ENCODE measurements at places on chromosomes 7 and 10. TPM values are rescaled to one million over a fixed set of nuclear protein-coding genes. Genes with fewer than 3 reads are reported as not detected.

ECHS1 gene
- total RNA-seq, result 194 TPM

NPC1L1 gene
- 0.67 TPM for total RNA-seq

DNA sequence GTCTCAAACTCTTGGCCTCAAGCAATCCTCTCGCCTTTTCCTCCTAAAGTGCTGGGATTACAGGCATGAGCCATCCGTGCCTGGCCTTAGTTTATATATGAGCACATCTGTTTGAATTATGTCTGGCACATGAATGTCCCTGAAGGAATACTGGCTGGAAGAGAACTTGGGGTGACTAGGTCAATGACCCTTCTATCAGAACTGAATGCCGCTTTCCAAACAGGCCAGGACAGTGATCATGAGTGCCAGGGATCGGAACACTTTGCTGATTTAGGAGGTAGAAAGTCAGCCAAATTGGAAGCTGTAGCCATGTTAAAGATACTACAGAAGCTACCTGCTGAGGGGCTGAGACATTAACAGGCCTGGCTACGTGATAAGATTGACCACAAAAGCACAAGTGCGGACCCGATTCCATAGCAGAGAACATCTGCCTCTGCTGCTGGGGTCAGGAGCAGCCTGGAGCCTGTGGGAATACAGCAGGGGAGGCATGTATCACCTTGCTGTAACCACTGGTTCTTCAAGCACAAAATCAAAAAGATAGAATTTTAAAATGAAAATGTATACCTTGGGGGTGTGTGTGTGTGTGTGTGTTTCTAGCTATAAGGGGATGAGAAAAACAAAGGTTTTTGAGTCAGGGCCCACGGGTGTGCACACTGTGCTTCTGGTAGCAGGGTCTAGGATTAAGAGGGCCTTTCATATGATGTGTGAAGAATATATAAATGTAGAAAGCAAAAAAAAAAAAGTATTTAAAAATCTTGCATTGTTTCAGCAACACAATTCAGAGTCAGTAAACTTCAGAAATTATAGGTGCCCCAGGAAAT, 293.7 kb downstream of the BBS9 start:
- no peak for DNase-seq

GRCh38 chr10:16606421-16606820, 84.7 kb upstream of the C1QL3 start:
- DNase-seq, result no peak

DNA sequence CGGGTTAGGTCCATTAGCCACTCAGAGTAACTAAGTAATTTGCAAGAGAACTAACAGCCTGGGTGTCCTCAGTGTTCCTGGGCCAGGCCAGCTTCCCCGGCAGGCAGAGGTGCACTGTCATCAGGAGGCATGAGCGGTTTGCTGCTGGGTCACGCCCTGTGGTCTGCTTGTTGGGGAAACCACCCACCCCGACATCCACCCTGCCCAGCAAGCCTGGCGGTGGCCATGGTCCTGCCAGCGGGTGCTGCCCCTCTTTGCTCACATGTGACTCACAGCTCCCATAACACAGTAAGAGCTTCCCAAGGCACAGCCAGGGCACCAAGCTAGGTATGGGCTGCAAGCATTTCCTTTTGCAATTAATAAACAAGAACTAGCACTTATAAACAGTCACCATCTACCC, 75.9 kb downstream of the RGS10 start:
- no peak for DNase-seq

- no peak for DNase-seq
Measured at GRCh38 chr7:111009526-111010040, 81.3 kb upstream of the LRRN3 start.

DNA sequence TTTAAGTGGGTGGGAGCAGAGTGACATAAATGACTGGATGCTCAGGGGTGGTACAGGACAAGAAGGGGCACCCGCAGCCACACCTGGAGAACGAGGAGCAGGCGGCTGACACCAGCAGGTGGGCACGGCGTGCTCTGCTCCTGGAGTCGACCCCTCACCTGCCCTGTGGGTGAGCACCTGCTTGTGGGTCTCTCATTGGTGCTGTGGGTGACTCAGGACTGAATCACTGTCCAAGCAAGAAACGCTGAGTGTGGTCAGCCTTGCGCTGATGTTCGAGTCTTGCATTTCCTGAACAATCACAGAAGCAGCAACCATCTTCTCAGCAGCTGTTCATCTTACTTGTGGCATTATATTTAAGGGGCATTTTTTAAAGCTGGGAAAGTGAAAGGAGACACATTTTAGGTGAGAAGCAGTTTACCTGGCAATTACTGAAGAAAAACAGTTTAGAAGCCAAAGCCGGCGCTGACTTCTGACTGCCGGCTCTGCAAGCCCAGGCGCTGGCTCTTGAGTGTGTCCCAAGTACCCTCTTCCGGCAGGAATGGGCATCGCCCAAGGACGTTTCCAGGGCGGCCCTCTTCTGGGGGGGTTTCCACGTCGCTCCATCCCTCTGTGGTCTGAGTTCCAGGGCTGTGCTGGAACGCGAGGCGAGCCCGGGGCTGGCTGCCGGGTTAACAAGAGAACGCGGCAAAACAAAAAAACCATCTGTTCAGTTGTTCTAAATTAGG, 145.2 kb upstream of the PFKP start:
- no peak for DNase-seq

GRCh38 chr7:158827411-158828132, 1.7 kb downstream of the ESYT2 start:
- DNase-seq, result no peak

DNA sequence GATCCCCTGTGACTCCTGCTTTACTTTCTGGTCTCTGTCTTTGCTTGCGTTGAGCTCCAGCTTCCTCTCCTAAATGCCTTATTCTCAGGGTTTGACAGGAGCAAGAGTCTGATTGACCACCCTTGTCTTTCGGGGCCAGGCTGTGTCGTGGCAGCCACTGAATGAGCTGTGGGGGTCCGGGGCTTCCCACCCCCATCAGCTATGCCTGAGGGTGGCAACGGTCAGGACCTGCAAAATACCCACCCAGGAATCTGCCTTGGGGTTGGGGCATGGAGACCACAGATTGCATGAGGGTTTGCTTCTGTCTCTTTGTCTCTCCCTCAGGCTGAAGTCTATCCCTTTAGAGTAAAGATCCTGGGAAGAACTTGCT, 20.6 kb downstream of the SMKR1 start:
- no peak for DNase-seq

DNA sequence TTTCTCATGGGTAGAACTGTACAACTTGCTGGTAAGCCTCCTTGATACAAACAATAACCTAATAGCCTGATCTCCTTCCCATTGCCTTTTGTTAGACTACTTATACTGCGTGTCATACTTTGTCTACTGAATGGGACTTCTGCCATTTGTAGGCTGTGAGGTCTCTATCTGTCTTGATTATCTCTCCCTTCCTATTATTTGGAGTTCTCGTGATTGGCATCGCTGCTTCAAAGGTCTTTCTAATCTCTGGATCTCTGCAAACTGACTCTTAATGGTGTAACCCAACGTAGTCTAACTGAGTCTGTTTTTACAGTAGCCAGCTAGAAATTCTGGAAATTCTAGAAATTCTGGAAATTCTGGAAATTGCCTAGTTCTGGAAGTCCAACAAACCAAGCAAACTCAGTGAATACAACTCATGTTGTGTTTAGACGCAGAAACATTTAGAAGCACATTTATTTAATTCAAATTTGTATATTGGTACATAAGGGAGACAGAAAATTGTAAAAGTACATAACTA, 29.8 kb downstream of the PHYHIPL start:
- DNase-seq, result no peak

DNA sequence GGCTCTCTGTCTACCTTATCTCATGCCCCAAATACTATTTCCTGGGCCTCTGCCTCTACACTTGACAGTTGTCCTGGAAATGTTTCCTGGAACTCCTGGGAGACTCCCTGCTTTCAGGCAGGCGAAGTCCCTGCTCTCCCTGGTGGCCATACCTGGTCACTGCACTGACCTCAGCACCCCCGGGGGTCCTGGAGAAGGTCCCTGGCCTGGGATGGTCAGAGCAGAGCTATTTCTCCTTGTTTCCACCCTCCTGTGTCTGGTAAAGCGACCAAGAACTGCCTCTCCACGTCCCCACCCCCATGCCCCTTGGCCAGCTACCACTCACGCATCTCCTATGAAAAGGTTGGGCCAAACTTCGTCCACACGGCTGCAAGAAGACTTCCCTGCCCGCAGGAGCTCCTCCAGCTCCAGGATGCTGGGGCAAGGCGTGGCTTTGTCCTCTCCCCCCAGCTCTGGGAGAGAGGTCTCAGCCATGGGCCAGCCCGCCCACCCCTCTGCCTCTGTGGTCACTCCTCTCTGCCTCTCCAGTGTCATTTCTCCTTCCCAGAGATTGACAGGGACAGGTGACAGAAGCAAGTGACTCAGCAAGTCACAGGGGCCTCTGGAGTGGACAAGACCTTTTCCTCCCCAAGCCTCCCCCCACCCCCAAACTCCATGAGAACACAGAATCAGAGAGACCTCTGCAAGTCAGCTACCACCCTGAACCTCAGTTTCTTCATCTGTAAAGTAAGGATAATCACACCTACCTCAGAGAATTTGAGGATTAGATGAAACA, 2.6 kb upstream of the SAMD8 start:
- peak; percentile 48 for DNase-seq

DNA sequence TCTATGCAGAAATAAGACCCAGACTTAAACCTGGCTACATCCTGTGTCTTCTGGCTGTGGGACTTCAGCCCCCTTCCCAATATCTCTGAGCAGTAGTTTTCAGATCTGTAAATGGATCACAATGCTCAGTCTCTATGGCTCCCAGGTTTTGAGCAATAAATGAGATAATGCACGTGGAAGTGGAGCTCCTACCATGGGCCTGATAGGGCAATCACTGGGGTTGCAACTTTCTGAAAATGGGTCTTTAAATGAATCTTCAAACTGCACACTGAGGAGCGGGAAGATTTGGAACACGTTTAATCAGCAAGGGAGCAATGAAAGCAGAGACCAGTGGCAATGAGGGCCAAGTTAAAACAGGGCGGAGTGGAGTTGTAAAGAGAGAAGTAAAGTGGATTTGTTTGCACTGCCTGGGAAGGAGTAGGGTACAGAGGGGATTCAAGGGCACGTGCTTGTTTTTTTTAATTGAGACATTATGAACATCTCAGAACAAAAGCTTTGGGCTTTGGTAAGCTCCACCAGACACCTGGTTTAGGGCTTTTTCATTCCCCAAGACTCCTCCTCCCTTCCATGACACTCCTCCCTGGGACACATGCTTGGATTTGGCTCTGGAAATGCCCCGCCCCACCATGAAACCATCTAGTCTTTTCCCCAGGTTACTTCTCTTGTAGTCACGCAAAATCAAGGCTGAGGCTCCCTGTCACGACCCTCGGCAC, 42.7 kb downstream of the PAPSS2 start:
- no peak for DNase-seq
